Activated naive CD8-positive, alpha-beta T cell treated with anti-CD3 and anti-CD28 coated beads for 36 hours (primary cell): ENCODE measurements at places on chromosomes 2 and 18.

- DNase-seq = no peak
- peaks cover 45% of the 10 kb centered on the region for H3K27me3 ChIP-seq
- no peak overlapping the region for H3K4me3 ChIP-seq
These were observed 3.0 kb downstream of the FZD7 start for GRCh38 chr2:202036601-202037037.

- H3K4me1 ChIP-seq = peaks cover 48% of the 10 kb centered on the region
- no peak for DNase-seq
These were observed 53.5 kb downstream of the MGAT5 start for GRCh38 chr2:134307334-134307733.

DNA sequence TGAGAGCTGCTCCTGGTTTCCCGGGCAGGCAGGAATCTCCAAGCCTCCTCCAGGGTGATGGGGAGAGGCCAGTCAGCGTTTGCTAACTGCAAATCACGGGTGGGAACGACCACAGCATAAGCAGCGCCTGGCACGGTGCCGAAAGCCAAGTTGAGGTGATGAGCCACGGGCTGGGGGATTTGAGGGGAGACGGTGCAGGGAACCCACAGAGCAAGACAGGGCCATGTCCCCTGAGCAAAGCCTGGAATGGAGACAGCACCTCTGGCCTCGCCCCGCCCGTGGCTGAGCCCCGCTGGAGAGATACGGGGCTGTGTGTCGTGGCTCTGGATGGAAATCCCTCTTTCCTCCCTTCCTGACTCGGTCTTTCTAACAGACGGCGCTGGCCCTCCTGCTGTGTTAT, 31.5 kb upstream of the TMEM18 start:
- H3K27me3 ChIP-seq = peaks cover 25% of the 10 kb centered on the region
- no peak overlapping the region for H3K4me3 ChIP-seq
- H3K4me1 ChIP-seq = peaks cover 13% of the 10 kb centered on the region

- H3K27ac ChIP-seq = no peak overlapping the region
- peaks cover 10% of the 10 kb centered on the region for H3K4me1 ChIP-seq
- H3K27me3 ChIP-seq = peaks cover 8% of the 10 kb centered on the region
- H3K36me3 ChIP-seq = peaks cover 4% of the 10 kb centered on the region
- no peak for DNase-seq
These were observed 240.5 kb downstream of the BCL2 start for GRCh38 chr18:63079114-63079513.

- peaks cover 54% of the 10 kb centered on the region for H3K36me3 ChIP-seq
- no peak overlapping the region for H3K27ac ChIP-seq
- no peak overlapping the region for H3K4me3 ChIP-seq
- no peak for DNase-seq
- no peaks in the 10 kb centered on the region for H3K27me3 ChIP-seq
These were observed 9.3 kb downstream of the MEX3C start for GRCh38 chr18:51188024-51188701.

DNA sequence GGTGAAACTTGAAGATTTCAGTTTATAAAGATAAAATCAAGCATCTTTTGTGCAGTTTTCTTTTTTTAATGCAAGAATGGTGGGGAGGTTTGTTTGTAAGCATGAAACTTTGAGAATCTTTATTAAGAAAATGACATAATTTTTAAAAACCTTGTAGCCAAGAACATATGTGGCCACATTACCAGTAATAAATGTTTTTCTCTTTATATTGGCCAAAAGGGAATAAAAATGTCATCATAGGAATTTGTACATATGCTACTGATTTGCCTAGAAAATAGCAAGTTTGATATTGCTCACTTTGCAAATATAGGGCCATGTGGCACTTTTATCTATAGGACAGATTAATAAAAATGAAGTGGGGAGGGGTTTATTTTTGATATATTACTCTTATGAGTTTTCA, 25.6 kb downstream of the METTL21A start:
- no peaks in the 10 kb centered on the region for H3K27me3 ChIP-seq
- no peak for DNase-seq
- H3K4me3 ChIP-seq = no peak overlapping the region
- no peak overlapping the region for H3K27ac ChIP-seq
- peaks cover 21% of the 10 kb centered on the region for H3K36me3 ChIP-seq

DNA sequence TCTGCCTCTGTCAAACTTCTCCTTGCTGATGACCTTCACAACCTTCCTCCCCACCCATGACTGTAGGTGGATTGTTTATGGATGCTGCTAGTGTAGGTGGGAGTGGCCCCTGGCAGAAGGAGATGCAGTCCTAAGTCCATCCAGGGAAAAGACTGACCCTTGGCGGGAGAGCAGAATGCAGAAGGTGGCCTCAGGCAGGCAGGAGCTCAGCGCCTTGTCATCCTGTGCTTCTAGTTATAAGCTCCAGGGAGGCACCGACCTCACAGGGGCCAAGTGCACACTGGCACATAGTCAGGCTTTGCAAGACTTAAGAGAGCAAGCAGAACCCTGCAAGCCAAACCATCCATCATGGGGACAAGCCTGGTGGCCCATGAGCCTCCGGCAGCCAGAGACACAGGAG, 74.4 kb downstream of the CAPN13 start:
- H3K36me3 ChIP-seq = no peaks in the 10 kb centered on the region
- DNase-seq = no peak
- no peak overlapping the region for H3K27ac ChIP-seq
- H3K4me3 ChIP-seq = no peak overlapping the region

- no peak overlapping the region for H3K4me3 ChIP-seq
- H3K36me3 ChIP-seq = no peaks in the 10 kb centered on the region
- no peak overlapping the region for H3K27ac ChIP-seq
- H3K27me3 ChIP-seq = no peaks in the 10 kb centered on the region
- peak; percentile 29 for DNase-seq
These were observed 160.7 kb upstream of the NT5C1B start for GRCh38 chr2:18749912-18750526.

- H3K27ac ChIP-seq = no peak overlapping the region
- H3K4me3 ChIP-seq = no peak overlapping the region
- no peak for DNase-seq
- no peaks in the 10 kb centered on the region for H3K27me3 ChIP-seq
- peaks cover 27% of the 10 kb centered on the region for H3K36me3 ChIP-seq
- peaks cover 2% of the 10 kb centered on the region for H3K4me1 ChIP-seq
These were observed 47.1 kb downstream of the HS6ST1 start for GRCh38 chr2:128271597-128271910.

DNA sequence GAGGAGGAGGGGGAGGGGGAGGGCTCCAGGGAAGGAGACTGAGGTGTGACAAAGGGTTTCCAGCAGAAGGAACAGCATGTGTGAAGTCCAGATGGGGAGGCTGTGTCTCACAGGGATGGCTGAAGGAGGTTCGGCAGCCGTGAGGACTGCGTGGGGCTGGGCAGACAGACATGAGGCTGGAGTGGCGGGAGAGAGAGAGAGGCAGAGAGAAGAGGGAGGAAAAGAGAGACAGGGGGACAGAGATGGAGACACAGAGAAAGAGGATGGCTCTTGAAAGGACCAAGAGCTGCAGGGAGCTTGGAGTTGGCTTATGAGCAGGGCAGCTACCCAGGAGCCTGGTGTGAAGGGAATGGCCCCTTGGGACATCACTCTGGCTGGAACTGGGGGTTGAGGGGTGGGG, 138.9 kb upstream of the ASB18 start:
- no peaks in the 10 kb centered on the region for H3K4me1 ChIP-seq
- no peak overlapping the region for H3K27ac ChIP-seq
- no peak for DNase-seq
- H3K36me3 ChIP-seq = no peaks in the 10 kb centered on the region
- peaks cover 4% of the 10 kb centered on the region for H3K27me3 ChIP-seq

DNA sequence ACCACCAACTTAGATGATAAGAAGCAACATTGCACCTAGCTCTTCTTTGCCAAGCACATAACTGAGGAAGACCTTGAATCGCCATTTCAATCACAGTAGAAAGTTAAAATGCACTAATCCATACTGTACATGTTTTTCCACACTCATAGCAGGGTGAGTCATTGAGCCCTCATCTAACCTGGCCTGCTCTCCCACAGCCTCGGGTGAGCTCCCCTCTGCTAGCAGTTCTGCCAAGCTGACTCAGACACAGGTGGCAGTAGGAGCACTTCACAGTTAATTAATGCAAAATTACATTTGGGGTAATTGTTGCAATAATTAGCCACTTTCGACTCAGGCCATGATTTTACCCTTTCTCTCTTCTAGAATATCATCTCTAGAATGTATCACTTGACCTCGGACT, 1632.8 kb upstream of the CELF4 start:
- no peak overlapping the region for H3K27ac ChIP-seq
- H3K4me1 ChIP-seq = no peaks in the 10 kb centered on the region
- DNase-seq = no peak
- H3K4me3 ChIP-seq = no peak overlapping the region
- no peaks in the 10 kb centered on the region for H3K27me3 ChIP-seq
- H3K36me3 ChIP-seq = no peaks in the 10 kb centered on the region

- H3K4me3 ChIP-seq = no peak overlapping the region
- no peaks in the 10 kb centered on the region for H3K27me3 ChIP-seq
- H3K4me1 ChIP-seq = no peaks in the 10 kb centered on the region
- H3K27ac ChIP-seq = no peak overlapping the region
These were observed 934.6 kb downstream of the SOCS6 start for GRCh38 chr18:71223486-71223885.

- peak overlapping the region; percentile 100 for H3K27ac ChIP-seq
- no peak for DNase-seq
- peaks cover 49% of the 10 kb centered on the region for H3K4me1 ChIP-seq
- H3K4me3 ChIP-seq = no peak overlapping the region
These were observed 119.6 kb downstream of the NFATC1 start for GRCh38 chr18:79515331-79515730.

- no peaks in the 10 kb centered on the region for H3K4me1 ChIP-seq
- no peak overlapping the region for H3K4me3 ChIP-seq
- H3K36me3 ChIP-seq = no peaks in the 10 kb centered on the region
- no peak for DNase-seq
- H3K27me3 ChIP-seq = peaks cover 9% of the 10 kb centered on the region
These were observed 71.1 kb upstream of the SESTD1 start for GRCh38 chr2:179335732-179336131.
